ENCODE measurements at places on chromosomes 11 and 22.

- DNase-seq = peak; percentile 17
Measured at GRCh38 chr22:29470159-29470855, 9.7 kb upstream of the NEFH start.

GRCh38 chr11:11380883-11381282 lies 27.8 kb upstream of the CSNK2A3 start:
- DNase-seq = no peak

DNA sequence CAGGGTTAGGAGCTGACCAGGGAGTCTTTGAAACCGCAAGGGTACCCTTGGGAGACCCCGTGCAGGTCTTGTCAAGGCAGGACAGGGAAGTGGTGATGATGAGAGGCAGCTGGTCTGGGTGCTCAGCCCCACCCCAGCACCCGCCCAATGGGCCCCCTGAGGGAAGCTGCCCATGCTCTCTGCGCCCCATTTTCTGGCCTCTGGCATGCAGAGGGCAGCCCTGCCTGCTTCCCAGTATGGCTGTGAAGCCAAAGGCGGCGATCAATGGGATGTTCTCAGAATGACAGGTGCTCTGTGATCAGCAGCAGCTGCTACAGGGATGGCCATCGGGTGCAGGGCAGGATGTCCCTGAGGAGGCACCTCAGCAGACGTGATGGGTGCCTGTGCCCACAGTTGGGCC lies 54.7 kb downstream of the CDKN1C start:
- DNase-seq = no peak

DNA sequence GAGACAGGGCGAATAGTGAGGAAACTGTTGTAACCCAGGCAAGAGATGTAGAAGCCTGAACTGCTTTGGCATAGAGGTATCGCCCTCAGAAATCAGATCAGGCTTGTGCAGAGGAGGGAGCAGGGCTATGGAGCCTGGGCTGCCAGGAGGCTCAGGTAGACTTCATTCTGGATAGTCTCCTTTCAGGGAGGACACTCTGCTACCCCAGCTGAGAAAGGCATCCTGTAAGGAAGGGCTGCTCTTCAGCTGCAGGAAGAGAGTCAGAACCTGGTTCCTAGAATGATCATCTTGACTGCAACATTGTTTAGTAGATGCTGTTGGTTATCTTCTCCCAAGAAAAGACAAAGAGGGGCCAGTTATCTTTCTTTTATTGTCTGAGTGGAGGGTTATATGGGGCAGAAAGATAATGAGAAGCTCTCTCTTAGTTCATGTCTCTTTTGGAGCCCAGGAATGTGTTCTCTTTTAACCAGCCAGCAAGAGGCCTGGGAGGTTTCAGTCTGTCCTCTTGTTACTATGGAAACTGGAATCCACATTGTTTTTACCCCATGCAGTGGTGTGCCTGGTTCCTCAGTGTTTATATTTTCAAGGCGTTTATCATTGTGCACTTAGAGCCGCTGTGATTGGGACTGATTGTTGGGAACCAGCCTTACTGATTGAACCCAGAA lies 95.7 kb downstream of the STIM1 start:
- DNase-seq = no peak

- DNase-seq = no peak
Measured at GRCh38 chr11:18135308-18135707, 2.9 kb downstream of the MRGPRX3 start.

DNA sequence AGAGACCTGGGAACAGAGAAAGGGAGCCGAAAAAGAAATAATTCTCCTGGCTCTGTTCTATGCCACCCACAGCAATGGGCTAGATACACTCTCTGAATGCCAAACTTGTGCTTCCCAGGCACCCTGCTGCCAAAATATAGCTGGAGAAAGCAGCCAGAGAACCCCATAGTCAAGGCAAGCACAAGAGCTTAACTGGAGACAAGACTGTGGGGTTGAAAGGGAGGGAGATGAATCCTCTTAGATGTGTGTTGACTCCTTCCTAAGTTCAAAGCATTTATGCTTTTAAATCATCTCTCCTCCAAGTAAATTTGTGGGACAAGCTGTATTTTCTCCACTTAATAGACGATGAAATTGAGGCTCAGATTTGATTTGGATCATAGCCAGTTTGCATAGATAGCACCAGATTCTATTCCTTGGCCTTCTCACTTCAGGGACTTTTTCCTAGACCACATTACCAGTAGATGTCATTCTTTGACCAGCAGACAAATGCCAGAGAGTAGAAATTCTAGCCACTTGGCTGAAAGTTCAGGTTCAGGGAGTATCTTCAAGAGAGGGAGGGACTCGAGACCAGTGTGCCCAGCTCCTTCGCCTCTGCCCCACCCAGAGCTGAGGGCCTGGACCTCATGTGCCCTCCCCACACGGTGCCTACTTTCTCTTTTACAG lies 16.5 kb upstream of the ETS1 start:
- no peak for DNase-seq

- DNase-seq = no peak
Measured at GRCh38 chr11:112235750-112236390, 9.6 kb downstream of the PTS start.

GRCh38 chr11:70066136-70066520 lies 12.0 kb upstream of the ANO1 start:
- DNase-seq = no peak

- no peak for DNase-seq
Measured at GRCh38 chr22:31044262-31044861, 36.8 kb upstream of the SMTN start.

Measured in stimulated activated CD4-positive, alpha-beta T cell treated with anti-CD3 and anti-CD28 coated beads, TNF-alpha, amount 100 ng/mL, for 4 hours (primary cell).